ENCODE measurements at places on chromosomes 12 and 14. TPM values are rescaled to one million over a fixed set of nuclear protein-coding genes. Genes with fewer than 3 reads are reported as not detected.

- peak; percentile 76 for DNase-seq
These were observed 1.1 kb upstream of the YY1 start for GRCh38 chr14:100237735-100238418.

DNA sequence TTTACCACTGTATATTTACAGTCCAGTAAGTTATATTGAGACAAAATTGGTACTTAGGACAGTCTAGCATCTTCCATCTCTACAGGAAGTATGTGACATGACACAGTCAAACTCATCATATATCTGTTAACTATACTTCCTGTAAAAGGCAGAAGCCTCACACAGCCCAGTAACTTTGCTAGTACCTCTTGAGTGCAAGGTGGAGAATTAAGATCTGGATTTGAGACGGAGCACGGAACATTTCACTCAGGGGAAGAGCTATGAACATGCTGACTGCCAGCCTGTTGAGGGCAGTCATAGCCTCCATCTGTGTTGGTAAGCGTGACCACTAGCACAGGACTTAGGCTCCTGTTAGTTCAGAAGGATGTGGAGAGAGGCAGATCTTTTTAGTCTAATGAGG is 333.7 kb upstream of the OR4E1 start:
- peak; percentile 34 for DNase-seq

The FLRT2 gene
- total RNA-seq: not detected

DNA sequence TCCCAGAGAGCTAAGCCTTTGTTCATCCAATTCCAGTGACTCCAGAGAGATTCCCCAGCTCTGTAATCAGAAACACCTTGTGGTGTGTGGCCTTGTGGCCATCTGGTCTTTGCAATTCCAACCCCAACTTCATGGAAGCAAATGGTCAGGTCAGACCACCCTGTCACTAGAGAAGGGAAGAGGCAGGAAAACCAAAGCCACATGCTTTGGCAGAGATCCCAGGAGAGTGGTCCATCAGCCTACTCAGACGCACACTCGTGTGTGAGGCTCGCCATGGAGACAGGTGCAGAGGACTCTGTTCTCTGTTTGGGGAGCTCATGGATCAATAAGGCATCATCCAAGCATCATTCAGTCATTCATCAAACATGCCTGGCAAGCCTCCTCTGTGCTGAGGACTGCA is 46.2 kb upstream of the TUNAR start:
- no peak for DNase-seq

DNA sequence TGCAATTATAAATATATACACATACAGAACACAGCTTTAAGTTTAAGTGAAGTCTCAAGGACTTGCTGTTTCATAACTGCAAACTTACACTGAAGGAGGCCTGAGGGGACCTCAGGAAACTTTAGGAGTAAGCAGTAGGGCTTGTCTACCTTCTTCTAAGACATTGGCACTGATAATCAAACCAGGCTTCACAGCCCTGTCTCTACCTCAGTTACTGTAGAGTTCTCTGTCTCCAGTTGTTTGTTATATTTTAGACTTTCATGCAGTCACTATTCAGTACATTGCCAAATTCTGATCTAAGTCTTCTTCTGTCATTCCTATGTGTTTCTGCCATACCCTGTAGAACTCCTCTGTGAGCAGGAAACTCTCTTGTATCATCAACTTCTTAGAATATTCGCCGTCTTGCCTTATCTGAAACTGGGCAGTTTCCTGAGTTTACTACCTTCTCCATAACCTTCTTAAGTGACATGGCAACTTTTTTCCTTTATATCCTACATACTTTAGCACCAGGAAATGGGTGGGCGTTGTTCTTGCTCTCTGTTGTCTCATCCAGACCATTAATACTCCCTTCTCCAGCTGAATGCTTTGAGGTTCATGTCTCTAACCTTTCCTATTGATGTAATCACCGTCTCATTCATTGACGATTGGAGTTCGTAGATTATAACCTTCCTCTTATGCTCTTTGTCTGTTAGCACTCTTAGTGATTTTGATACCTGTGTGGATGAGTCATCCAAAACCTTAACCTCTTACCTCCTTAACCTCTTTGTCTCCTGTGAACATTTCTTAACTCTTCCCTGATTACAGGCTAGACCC is 11.4 kb downstream of the APAF1 start:
- peak; percentile 17 for DNase-seq

DNA sequence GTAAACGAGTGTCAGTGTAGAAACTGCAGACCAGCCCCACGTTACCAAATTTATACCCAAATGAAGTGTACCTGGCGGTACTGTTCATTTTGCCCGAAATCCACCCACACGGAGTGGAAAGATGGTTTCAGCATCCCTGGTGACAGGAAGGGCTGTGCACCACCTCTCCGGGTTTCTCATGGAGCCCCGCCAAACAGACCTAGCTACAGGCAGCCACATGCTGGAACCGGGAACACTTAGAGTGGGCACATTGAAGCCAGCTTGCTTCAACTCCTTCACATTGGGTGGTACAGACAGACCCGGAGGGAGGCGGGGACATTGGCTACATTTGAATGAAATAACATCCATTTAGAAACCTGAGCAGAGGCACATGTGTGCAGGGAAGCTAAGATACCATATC is 84.4 kb downstream of the PPP2R5C start:
- peak; percentile 52 for DNase-seq

The RDH16 gene
- total RNA-seq: 0.32 TPM

- no peak for DNase-seq
These were observed 133.2 kb downstream of the PRKCH start for GRCh38 chr14:61454545-61454944.

The AQP6 gene
- not detected for total RNA-seq

The BCL2L2 gene
- total RNA-seq: 1.2 TPM

The DDHD1 gene
- total RNA-seq: 34.7 TPM

GRCh38 chr12:70609739-70610491 is 27.3 kb downstream of the PTPRB start:
- peak; percentile 22 for DNase-seq

- no peak for DNase-seq
These were observed 21.0 kb upstream of the MYL2 start for GRCh38 chr12:110941391-110941790.

The CMKLR1 gene
- total RNA-seq: not detected

The LMO3 gene
- not detected for total RNA-seq

DNA sequence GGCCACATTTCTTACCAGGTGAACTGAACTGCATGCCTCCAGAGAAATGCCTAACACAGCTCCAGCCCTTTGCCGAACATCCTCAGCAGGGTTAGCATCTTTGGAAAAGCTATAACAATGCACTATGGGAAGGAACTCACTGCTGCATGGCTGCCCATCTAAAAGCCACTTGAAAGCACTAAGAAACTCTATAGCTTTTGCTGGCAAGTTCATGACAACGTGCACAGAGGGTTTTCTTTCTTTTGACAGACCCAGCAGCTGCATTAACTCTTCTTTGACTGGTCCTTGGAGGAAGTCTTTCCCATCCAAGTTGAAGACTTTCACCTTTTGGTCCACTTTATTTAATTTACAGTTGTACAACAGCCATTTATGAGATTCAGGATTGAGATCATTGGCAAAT is 5.3 kb downstream of the TRMT5 start:
- no peak for DNase-seq

DNA sequence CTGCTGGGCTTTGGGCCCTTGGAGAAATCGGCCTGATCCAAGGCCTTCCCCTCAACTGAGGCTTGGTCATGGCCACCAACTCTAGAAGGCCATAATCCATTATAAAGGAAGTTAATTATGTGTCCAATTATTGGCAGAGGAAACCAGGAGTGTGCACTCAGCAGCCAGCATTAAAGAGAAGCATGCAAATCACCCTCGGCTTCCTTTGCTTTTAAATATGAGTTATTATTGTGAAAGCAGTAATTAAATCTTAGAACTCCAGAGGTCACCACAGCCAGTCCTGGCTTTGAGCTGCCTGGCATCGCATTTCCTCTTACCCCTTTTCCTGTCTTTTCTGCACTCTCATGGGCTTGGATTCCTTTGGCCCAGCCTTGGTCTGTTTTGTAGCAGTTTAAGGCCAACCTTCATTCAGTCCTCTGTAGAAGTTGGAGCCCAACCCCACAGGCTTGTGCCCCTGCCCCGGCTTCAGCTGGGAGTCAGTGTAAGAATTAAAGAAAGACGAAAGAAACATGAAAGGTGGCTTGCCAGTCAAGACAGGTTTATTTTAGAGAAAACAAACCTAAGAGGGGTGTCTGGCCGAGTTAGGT is 14.7 kb upstream of the KRT86 start:
- DNase-seq: no peak

DNA sequence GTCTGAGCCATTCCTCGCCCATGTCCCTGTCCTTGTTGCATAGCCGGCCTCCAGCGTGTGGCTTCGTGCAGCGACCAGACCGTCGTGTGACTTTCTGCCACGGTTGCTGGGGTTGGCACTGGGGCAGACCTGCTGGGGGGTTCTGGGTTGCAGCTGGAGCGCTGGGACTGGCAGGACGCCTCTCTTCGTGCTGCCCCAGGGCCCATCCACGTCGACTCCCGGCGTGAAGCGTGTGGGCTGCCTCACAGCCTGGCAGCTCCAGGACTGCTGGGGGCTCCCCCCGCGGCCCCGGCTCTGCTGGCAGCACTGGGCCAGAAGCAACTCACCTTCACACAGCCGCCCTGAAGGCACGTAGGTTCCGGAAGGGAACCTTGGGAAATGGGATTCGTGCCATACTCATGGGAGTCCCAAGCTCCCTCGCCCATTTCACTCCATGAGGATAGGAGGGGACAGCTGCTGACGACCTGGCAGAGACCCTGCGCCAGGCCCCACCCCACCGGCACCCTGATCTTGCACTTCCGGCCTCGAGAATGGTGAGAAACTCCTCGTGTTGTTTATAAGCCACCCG is 51.9 kb downstream of the GALNT9 start:
- DNase-seq: no peak

The DLGAP5 gene
- 97.4 TPM for total RNA-seq

- no peak for DNase-seq
These were observed 80.5 kb upstream of the TBX3 start for GRCh38 chr12:114764510-114764909.

DNA sequence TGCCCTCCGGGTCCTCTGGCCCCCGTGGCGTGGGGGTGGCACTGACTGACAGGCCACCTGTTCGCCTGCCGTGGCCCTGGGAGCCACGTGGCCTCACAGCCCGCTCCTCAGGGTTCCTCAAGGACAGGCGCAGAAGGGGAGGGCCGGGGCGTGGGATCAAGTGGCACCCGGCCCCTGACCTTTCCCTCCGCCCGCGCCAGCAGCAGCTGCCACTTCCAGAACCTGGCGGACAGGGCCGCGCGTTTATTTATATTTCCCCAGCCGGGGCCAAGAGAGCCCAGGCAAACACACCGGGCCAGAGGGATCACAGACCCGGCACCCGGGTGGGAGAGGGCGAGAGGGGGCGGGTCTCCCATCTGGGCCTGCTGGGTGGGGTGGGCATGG is 92.6 kb downstream of the RFLNA start:
- no peak for DNase-seq

- DNase-seq: no peak
These were observed 34.6 kb upstream of the ADGRD1 start for GRCh38 chr12:130919086-130919485.

GRCh38 chr12:20370014-20370386 is 1.7 kb downstream of the PDE3A start:
- DNase-seq: no peak

DNA sequence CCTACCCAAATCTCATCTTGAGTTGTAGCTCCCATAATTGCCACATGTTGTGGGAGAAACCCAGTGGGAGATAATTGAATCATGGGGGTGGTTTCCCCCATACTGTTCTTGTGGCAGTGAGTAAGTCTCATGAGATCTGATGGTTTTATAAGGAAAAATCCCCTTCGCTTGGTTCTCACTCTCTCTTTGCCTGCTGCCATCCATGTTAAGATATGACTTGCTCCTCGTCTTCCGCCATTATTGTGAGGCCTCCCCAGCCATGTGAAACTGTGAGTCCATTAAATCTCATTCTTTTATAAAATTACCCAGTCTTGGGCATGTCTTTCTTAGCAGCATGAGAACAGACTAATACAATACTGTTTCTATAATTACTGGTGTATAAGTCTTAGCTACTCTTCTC is 6.5 kb upstream of the BCAT1 start:
- DNase-seq: peak; percentile 46

DNA sequence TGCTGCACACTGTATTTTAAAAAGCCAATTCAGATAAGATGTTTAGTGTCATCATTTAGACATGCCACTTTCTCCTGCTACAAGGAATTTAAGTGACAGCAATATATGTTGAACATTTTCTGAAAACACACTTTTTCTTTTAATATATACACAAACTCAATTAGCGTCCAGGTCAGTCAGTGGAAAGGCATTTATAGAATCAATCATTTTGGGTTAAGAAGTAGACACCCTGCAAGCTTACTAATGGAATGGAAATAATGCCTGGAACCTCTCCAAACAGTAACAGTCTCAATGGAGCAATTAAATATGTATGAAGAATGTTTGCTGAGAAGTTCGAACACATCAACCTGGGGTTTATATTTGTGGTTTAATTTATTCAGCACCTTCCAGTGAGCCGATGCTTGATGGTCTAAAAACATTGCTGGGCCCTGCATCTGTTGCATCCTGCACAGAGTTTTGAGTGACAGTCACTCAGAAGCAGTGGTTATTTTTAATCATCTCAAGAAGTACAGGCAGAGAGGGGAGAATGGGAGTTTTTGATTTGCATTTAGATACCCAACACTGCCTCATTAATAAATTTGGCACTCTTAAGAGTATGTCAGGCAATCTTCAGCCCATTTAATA is 410.7 kb downstream of the TMEM117 start:
- DNase-seq: no peak

DNA sequence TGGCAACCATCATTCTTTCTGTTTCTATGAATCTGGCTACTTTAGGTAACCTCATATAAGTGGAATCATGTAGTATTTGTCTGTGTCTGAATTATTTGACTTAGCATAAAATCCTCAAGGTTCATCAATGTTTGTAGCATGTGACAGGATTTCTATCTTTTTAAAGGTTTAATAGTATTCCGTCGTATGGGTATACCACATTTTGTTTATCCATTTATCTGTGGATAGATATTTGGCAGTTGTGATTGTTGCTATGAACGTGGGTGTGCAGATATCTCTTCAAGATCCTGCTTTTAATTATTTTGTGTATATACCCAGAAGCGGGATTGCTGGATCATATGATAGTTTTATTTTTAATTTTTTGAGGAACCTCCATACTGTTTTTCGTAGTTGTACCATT is 421.7 kb downstream of the PCNX1 start:
- DNase-seq: no peak

The SRRM4 gene
- not detected for total RNA-seq
